HT1080 (cell line): ENCODE measurements at places on chromosomes 5 and 9. TPM values are rescaled to one million over a fixed set of nuclear protein-coding genes. Genes with fewer than 3 reads are reported as not detected.

OR1Q1 gene
- not detected in 2 replicates for total RNA-seq

TLX3 gene
- total RNA-seq = not detected in 2 replicates

ST8SIA4 gene
- total RNA-seq = not detected in 2 replicates

RNF208 gene
- total RNA-seq = 0.10 and 0.96 TPM in 2 replicates

CTSL gene
- total RNA-seq = 121 and 134 TPM in 2 replicates

PCDH1 gene
- total RNA-seq = 4.0 and 4.4 TPM in 2 replicates

CCL27 gene
- total RNA-seq = 0.26 TPM in 1 of 2 replicates, not detected in the other

LCN9 gene
- total RNA-seq = not detected in 2 replicates

TRUB2 gene
- 86.2 and 88.7 TPM in 2 replicates for total RNA-seq

NR4A3 gene
- total RNA-seq = 0.03 and 0.23 TPM in 2 replicates

MYMK gene
- not detected in 2 replicates for total RNA-seq

RRAGA gene
- 26.1 and 39.1 TPM in 2 replicates for total RNA-seq

MAML1 gene
- total RNA-seq = 10.4 and 13.5 TPM in 2 replicates

GPX3 gene
- 0.17 and 0.27 TPM in 2 replicates for total RNA-seq

NR5A1 gene
- not detected in 2 replicates for total RNA-seq

ELOVL7 gene
- 2.6 and 4.4 TPM in 2 replicates for total RNA-seq

GRCh38 chr9:101893661-101894646, 155.5 kb upstream of the GRIN3A start:
- DNase-seq = no peak

DNA sequence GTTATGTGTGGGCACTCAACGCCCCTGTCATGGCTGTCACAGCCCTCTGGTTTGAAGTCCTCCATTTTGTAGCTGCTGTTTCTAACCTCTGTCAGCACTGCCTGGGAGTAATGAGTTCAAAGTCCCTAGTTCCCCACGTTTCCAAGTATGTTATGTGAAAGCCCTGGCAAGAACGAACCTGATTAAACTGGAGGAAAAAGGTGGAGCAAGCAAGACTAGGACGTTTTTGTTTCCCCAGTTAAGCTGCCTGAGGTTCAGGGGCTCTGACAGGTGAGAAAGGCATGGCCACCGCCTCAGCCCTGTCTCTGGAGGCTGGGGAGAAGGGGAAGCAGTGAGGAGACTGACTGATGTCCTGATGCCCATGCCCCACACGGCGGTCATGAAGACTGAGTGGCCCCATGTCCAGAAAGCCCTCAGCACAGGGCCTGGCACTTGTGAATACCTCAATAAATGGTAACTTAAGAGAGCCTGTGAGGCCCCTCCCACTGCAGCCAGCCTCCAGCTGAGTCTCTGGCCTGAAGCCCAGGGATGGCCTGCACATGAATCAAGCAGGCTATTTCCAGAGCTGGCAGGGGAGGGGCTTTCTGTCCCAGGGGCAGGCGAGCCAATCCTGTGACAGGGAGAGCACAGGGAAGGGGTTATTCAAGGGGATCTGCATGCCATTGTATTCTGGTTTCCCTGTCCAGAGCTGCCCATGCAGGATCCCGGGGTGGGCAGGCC, 61.8 kb downstream of the PFDN1 start:
- DNase-seq = peak; percentile 90

DNA sequence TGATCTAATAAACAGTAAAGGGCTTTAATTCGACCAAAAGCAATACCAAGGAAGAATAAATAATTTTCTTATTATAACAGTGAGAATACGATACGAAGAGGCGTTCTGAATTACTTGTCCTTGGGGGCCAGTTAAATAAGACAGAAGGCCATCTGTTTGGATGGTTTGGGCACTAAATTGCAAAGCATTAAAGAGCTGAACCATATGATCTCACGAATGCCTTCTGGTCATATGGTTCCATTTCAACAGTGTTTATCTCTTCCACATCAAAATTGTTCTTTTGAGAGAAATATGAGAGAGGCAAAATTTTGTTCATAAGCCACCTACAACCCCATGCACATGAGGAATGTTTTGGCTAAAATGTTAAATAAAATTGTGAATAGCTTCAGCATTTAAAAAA, 605.4 kb downstream of the PTPRD start:
- DNase-seq = no peak

- DNase-seq = peak; percentile 64
Measured at GRCh38 chr5:132915681-132916080, 42.2 kb downstream of the LEAP2 start.

- no peak for DNase-seq
Measured at GRCh38 chr5:151101746-151102145, 20.9 kb upstream of the TNIP1 start.

DNA sequence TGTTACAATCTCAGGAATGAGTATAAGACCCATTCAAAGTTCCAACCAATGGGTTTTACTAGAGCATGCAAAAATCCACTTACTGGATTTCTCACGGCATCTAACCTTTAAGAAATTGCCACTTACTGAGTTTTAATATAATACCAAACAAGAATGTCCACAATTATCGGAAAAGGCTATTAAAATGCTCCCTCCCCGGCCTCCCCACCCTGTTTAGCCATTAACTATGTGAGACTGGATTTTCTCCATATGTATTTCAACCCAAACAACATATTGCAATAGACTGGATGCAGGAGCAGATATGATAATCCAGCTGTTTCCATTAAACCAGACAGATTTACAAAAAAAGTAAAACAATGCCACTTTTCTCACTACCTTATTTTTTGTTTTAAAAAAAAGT, 4.1 kb downstream of the AGTPBP1 start:
- no peak for DNase-seq

GRCh38 chr9:9892217-9892616, 720.6 kb downstream of the PTPRD start:
- DNase-seq = no peak

DNA sequence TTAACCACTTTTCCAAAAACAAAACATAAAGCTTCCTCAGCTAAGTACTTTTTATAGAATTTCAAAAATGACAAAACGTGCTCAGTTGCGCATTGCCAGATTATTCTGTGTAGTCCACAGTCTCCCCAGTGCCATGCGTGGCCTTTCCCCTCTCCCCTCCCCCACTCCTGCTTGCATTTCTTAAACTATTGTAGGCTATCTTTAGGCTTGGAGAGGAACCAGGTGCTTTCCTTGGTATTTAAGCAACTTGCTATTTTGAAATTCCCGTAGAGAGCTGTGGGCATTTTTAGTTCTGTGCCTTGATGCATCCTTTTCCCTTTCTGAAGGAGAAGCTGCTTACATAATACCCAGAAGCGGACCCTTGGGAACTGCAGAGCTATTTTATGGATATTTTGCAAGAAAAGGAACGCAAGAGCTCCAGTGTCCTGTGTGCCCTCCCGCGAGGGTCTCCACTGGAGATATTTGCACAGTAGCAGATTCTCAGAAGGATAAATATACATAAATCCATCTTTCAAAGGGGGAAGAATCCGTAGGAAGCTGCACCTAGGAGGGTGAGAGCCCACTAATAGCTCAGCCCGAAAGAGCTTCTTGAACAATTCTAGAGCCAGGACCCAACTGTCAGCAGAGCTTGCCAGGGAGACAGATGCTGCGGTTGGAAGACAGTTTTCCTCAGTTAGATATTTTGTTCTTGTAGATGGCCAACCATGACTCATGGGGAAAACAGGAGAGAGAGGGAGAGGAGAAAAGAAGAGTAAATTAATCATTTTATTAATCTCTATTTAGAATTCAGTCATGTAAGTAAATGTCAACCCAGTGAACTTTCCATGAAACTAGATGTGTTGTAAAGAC, 1298.3 kb upstream of the WWC1 start:
- DNase-seq = no peak

DNA sequence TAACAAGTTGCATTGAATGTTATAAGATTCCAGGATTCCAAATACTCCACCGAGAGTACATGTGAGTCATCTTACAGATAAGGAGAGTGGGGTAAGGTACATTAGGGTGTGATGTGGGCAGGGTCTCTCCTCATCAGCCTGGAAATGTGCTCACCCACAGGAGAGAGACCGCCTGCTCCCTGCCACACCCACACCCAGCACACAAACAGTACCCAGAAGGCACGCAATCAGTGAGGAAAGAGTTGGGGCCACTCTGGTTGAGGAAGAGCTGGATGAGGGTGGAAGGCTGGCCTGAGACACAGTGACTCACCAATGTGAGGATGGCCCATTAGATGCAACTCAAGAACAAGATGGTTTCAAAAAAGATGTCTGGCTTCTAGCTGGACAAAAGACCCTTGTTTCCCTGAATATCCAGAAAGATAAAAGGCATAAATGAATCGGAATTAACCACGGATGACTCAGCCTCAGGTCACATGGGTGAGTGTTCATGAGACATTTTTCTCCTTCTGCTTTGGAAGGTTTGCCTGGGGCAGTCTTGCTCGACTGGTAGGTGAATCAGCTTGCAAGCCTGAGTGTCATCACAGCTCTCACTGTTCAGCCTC, 51.1 kb upstream of the LHFPL2 start:
- DNase-seq = peak; percentile 100

DNA sequence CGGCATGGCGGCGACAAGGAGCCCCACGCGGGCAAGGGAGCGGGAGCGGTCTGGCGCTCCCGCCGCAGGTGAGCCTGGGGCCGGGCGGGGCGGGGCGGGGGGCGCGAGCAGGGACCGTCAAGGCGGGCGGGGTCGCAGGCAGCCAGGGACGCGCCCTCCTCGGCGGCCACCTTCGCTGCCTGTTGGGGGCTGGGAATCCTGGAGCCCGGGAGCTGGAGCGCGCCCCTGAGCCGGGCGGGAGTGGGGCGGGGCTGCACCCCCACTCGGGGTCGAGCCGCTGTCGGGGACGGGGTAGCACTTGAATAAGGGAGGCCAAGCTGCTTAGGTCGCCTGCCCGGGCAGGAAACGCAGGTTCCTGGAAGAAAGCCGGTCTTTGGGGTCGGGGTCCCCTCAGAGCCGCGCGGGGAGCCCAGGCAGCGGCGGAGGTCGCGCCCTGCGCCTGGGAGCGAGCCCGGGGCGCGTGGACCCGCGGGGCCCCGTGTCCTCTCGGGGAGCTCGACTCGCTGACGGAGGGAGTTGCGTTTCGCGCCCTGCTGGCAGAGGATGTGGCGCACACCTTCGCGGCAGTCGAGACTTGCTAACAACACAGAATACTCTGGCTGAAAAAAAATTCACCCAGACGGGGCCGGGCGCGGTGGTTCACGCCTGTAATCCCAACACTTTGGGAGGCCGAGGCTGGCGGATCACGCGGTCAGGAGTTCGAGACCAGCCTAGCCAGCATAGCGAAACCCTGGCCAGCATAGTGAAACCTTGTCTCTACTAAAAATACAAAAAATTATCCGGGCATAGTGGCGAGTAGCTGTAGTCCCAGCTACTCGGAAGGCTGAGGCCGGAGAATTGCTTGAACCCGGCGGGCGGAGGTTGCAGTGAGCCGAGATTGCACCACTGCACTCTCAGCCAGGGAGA, 552 bp downstream of the OTULINL start:
- DNase-seq = peak; percentile 61

GRCh38 chr5:78360924-78361630, 660 bp downstream of the SCAMP1 start:
- peak; percentile 72 for DNase-seq

DNA sequence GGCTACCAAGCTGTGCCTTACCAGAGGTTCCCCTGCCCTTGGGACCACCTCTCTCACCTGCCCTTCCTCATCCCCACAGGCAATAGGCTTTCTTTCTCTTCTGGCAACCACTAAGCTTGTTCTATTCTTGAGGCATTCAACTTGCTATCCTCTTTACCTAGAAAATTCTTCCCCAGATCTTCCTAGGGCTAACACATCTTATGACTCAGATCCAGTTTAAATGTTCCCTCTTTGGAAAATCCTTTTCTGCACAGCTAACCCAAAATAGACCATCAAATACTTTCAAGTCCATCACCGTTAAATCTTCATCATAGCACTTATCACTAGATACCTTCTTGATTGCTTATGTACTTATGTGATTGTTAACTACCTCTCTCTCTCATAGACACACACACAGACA, 93.7 kb downstream of the ENC1 start:
- DNase-seq = peak; percentile 54

- no peak for DNase-seq
Measured at GRCh38 chr5:34015120-34015822, 7.4 kb upstream of the AMACR start.

GRCh38 chr9:3059781-3060468, 216.0 kb upstream of the PUM3 start:
- peak; percentile 5 for DNase-seq

DNA sequence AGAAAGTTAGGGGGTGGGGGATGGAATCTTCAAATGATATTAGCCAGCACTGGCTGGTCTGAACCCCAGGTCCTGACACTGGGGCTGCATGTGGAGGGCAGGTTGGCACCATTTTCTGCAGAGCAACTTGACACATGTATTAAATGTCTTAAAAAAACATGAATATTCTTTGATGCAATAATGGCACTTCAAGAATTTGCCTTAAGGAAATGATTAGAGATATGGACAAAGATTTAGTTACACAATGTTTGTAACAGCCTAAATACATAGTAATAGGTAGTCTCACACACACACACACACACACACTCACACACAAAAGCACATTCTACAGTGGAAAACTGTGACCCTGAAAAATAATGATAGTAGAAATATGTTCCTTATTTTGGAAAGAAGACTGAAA, 3.6 kb downstream of the SVEP1 start:
- no peak for DNase-seq

- no peak for DNase-seq
Measured at GRCh38 chr5:127586066-127586770, 62.7 kb upstream of the CTXN3 start.

GRCh38 chr9:92242260-92243136, 51.0 kb downstream of the IARS1 start:
- peak; percentile 72 for DNase-seq

DNA sequence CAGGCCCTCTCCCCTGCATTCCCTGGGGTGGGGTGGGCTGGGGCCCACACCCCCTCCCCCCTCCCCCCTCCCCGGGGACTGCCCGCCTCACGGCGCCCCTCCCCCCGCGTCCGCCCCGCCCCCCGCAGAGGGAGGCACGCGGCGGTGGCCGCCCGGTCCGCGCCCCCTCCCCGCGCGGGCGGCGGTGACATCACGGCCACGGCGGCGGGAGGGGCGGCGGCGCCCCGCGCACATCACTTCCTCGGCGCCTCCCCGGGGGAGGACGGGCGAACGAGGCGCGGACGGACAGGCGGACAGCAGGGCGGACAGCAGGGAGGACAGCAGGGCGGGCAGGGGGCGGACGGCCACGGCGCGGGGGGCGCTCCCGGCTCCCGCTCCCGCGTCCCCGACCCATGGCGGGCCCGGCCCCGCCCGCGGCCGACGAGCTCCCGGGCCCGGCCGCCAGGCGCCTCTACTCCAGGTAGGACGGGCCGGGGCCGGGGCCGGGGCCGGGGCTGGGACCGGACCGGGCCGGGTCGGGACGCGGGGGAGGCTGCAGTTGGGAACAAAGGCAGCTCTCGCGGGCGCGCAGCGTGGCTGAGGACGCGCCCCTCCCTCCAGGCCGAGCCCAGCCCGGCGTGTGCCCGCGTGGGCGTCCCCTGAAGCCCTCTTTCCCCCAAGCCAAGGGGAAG, at the start of gene GPSM1:
Gene GPSM1, plus strand, starts transcription at position 236 of the 671 bp plus-strand sequence. Its CDS starts 157 bp downstream, at position 393.
- no peak for DNase-seq

GRCh38 chr5:179820483-179821297, at the start of gene SQSTM1:
Gene SQSTM1, plus strand, starts transcription at chr5:179820905. Its CDS starts 32 bp downstream, at chr5:179820937.
- peak; percentile 60 for DNase-seq

DNA sequence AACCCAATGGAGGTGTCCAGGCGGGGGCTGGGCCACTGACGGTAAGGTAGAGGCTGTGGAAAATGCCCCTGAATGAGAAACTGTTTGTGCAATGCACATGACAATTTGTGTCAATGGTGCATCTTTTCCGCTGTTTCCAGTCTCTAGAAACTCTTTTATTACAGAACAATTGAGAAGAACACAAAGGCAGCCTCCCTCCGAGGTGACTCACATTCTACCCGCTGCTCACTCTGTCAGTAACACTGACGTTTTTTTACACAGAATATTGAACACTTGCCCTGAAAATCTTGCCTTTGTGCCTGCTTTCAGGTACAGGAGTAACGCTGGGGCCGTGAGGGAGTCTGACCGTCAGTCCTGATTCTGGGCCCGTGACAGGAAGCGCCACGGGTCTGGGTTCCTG, 11.7 kb upstream of the TENT4A start:
- no peak for DNase-seq
